ENCODE measurements at places on chromosomes 2 and 18. TPM values are rescaled to one million over a fixed set of nuclear protein-coding genes. Genes with fewer than 3 reads are reported as not detected.

The SPC25 gene
- total RNA-seq: 29.8 TPM

The SERPINB5 gene
- 19.5 TPM for total RNA-seq

GRCh38 chr2:178990533-178991241 lies 59.2 kb downstream of the CCDC141 start:
- DNase-seq: no peak

GRCh38 chr2:132632000-132632649 lies 37.9 kb downstream of the LYPD1 start:
- DNase-seq: no peak

- no peak for DNase-seq
Measured at GRCh38 chr2:192885569-192886160, 690.9 kb upstream of the TMEFF2 start.
